Liver (tissue), 10 donors: ENCODE measurements at places on chromosomes 6 and 20.

GRCh38 chr6:155121294-155121693 lies 126.2 kb downstream of the TIAM2 start:
- no peaks in the 10 kb centered on the region for H3K4me1 ChIP-seq
- H3K4me3 ChIP-seq, result no peak overlapping the region
- no peak for DNase-seq
- H3K27ac ChIP-seq, result no peak overlapping the region

- no peak for DNase-seq
- no peak overlapping the region for H3K27ac ChIP-seq
- H3K4me1 ChIP-seq, result no peaks in the 10 kb centered on the region
Measured at GRCh38 chr20:6178537-6178936, 55.7 kb upstream of the FERMT1 start.

GRCh38 chr6:155528982-155529453 lies 73.4 kb upstream of the NOX3 start:
- H3K27me3 ChIP-seq, result no peaks in the 10 kb centered on the region
- no peak overlapping the region for H3K27ac ChIP-seq
- H3K36me3 ChIP-seq, result no peaks in the 10 kb centered on the region
- H3K4me1 ChIP-seq, result no peaks in the 10 kb centered on the region
- no peak for DNase-seq

DNA sequence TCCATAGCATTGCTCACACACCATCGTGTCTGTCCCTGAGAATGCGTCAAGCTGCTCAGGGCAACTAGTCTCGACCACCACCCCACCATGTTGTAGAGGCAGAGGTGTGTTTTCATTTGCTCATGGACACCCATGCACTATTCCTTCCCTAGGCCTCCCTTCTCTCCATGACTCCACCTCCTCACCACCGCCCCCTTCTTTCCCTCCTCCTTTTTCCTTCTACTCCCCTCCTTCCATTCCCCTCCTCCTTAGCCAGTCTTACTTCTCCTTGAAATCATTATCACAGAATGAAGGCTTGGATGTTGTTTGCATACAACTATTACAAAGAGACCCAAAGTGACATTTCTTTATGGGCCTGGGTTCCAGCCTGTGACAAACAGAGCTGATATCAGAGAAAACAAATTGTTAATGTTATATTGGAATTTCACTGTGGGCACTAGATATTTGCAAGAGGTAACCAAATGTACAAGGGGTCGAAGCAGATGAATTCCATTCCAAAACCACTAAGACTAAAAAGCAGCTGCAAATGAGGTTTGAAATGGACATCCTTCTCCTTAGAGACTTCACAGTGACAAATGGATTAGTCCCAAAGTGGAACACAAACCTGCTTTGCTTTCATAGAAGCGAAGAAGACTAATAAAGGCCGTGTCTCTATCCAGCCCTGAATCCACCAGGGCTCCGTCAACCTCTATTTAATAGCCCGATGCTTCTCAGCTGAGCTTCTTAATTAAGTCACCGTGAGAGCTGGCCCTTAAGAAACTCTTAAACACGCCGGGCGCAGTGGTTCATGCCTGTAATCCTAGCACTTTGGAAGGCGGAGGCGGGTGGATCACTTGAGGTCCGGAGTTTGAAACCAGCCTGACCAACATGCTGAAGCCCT lies 275.8 kb upstream of the SULF2 start:
- no peaks in the 10 kb centered on the region for H3K27me3 ChIP-seq
- no peaks in the 10 kb centered on the region for H3K4me1 ChIP-seq
- no peak overlapping the region for H3K27ac ChIP-seq
- H3K36me3 ChIP-seq, result no peaks in the 10 kb centered on the region
- no peak for DNase-seq

- H3K27me3 ChIP-seq, result no peaks in the 10 kb centered on the region
- H3K4me1 ChIP-seq, result peaks cover 4% of the 10 kb centered on the region
- H3K36me3 ChIP-seq, result peaks cover 3% of the 10 kb centered on the region
Measured at GRCh38 chr6:81748994-81749393, 3.5 kb downstream of the TENT5A start.

DNA sequence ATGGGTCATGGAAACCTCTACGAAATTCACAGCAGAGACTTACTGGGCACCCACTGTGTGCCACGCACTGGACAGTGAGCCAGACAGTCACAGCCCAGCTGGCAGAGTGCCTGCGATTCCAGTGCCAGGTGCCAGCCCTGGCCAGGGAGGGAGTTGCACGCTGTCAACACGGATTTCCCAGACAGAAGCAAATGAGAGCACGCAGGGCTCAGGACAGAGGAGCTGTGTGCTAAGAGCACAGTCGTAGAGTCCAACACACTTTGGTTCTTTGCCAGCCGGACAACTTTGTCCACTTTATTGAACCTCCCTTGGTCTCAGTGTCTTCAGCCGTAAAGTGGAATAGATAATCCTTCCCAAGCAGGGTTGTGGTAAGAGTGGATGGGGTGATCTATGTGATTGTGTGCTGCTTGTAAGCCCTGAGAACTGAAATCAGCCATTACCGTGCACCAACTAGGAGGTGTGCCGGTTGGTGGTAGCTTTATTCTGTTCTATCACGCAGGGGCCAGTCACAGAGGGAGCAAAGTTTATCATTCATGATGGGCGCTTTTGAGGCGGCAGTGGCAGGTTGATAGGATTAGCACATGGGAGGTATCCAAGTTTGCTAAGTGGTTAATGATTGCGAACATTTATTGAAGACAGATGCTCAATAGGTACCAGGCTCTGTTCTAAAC lies 40.6 kb downstream of the SIRPA start:
- H3K27me3 ChIP-seq, result no peaks in the 10 kb centered on the region
- peak overlapping the region; percentile 98 for H3K27ac ChIP-seq
- H3K4me3 ChIP-seq, result no peak overlapping the region
- H3K36me3 ChIP-seq, result peaks cover 2% of the 10 kb centered on the region
- DNase-seq, result no peak
- H3K4me1 ChIP-seq, result peaks cover 62% of the 10 kb centered on the region

GRCh38 chr6:132341646-132342045 lies 59.6 kb downstream of the MOXD1 start:
- no peak overlapping the region for H3K4me3 ChIP-seq
- peaks cover 4% of the 10 kb centered on the region for H3K27me3 ChIP-seq
- no peaks in the 10 kb centered on the region for H3K36me3 ChIP-seq
- no peak overlapping the region for H3K27ac ChIP-seq

- H3K36me3 ChIP-seq, result no peaks in the 10 kb centered on the region
- no peaks in the 10 kb centered on the region for H3K27me3 ChIP-seq
- DNase-seq, result no peak
- H3K4me1 ChIP-seq, result peaks cover 7% of the 10 kb centered on the region
- H3K4me3 ChIP-seq, result no peak overlapping the region
- H3K27ac ChIP-seq, result no peak overlapping the region
Measured at GRCh38 chr6:42140032-42140431, 2.4 kb downstream of the C6orf132 start.

- DNase-seq, result no peak
- H3K36me3 ChIP-seq, result no peaks in the 10 kb centered on the region
- no peaks in the 10 kb centered on the region for H3K4me1 ChIP-seq
- no peak overlapping the region for H3K27ac ChIP-seq
- no peak overlapping the region for H3K4me3 ChIP-seq
Measured at GRCh38 chr20:39624316-39624715, 662.2 kb downstream of the DHX35 start.

DNA sequence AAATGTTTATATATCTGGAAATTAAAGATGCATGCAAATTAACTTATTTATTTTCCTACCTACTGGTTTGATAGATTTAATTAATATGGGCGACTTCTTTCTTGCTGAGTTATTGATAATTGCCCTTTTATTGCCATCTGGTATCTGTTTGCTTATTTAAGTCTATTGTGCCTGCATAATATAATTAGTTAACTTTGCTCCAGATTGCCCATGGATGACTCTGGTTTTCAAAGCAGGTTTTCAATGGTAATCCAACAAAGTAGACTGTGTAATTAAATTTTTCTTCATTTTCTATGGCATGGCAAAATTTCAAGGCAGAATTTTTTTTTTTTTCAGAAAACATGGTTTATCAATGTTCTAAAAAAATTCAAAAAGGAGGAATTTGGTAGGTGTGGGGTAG lies 1092.0 kb downstream of the GRIK2 start:
- no peak for DNase-seq
- no peaks in the 10 kb centered on the region for H3K4me1 ChIP-seq
- H3K4me3 ChIP-seq, result no peak overlapping the region
- no peaks in the 10 kb centered on the region for H3K36me3 ChIP-seq

GRCh38 chr20:64093013-64093503 lies 8.9 kb upstream of the LKAAEAR1 start:
- DNase-seq, result no peak
- no peak overlapping the region for H3K4me3 ChIP-seq
- H3K4me1 ChIP-seq, result no peaks in the 10 kb centered on the region

GRCh38 chr6:169233181-169233580 lies 20.5 kb downstream of the THBS2 start:
- no peak overlapping the region for H3K27ac ChIP-seq
- H3K4me3 ChIP-seq, result no peak overlapping the region
- H3K4me1 ChIP-seq, result no peaks in the 10 kb centered on the region
- no peaks in the 10 kb centered on the region for H3K27me3 ChIP-seq
- DNase-seq, result peak; percentile 8
- H3K36me3 ChIP-seq, result no peaks in the 10 kb centered on the region
